Forelimb muscle (tissue), 1 donor: ENCODE measurements at places on chromosomes 7 and 10.
A peak's percentile ranks its signal among the peaks of the same experiment; 100 is the strongest.

DNA sequence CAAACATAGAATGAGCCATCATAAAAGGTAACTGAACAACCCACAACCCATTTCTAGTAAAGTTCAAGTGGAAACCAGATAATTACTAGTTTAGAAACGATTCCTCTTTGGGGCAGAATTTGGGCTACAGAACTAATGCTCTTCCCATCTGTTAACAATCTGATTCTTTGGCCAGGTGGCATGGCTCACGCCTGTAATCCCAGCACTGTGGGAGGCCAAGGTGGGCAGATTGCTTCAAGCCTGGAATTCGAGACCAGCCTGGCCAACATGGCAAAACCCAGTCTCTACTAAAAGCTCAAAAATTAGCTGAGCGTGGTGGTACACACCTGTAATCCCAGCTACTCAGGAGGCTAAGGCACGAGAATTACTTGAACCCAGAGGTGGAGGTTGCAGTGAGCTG is 18.5 kb downstream of the CYP51A1 start:
- DNase-seq, result no peak

GRCh38 chr10:86191166-86191565 is 175.4 kb downstream of the GRID1 start:
- DNase-seq, result no peak

- DNase-seq, result no peak
Observed at GRCh38 chr10:124688386-124688785, 55.8 kb downstream of the FAM53B start.

DNA sequence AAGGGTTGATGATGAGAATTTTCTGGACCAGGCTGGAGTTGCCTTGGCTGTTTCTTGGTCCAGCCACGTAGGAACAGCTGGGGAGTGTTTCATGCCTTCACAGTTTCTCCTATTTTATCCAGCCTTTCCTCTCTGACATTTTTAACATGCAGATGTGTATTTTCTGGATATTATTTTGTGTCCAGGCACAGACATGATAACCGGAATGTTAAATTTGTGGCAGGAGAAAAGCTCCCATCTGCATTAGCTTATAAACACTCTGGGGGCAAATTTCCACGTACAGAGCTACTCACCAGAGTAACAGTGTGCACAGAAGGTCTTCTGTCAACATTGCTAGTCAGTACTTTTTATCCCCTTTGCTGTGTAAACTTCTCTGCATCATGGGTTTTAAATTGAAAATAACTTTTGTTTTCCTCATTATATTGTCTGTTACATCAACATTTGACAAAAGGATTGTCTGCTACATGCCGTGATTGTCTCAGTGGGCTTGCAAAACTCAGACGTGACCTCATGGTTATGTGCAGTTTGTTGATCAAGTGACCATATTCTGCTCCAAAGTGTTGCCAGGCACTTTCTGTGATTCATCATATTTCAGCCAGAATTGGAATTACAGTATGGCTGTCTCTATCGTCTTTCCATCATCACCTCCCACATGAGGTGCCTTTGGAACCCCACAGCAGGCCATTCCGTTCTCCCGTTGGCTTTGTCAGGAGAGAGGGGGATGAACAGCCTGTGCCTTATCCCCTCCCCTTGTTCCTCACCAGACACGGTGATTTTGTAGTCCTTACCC is 41.4 kb downstream of the INSYN2A start:
- no peak for DNase-seq

GRCh38 chr7:43768887-43769272 is 10.4 kb downstream of the BLVRA start:
- DNase-seq, result no peak

DNA sequence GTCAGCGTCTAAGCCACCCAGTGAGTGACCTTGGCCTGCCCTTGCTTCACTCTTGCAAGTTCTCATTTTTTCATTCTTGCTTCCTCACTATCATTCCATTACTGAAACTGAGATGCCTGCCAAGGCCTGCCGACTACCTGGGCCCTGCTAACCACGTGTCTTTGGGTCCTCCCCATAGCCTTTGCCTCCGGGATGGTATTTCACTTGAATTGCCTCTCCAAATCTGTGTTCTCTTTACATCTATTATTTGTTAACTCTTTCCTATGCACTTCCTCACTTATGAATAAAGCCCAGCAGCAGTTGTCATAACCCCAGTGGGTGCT is 234.6 kb downstream of the SNX10 start:
- no peak for DNase-seq

GRCh38 chr7:130160455-130160854 is 44.8 kb downstream of the TMEM209 start:
- no peak for DNase-seq

GRCh38 chr10:38010119-38010903 is at the start of gene ZNF33A:
Gene ZNF33A, plus strand, starts transcription at chr10:38010675. Its CDS starts 1,667 bp downstream, at chr10:38012342.
- DNase-seq, result peak; percentile 61

- peak; percentile 55 for DNase-seq
Observed at GRCh38 chr10:71921324-71922027, 42.7 kb upstream of the CHST3 start.

DNA sequence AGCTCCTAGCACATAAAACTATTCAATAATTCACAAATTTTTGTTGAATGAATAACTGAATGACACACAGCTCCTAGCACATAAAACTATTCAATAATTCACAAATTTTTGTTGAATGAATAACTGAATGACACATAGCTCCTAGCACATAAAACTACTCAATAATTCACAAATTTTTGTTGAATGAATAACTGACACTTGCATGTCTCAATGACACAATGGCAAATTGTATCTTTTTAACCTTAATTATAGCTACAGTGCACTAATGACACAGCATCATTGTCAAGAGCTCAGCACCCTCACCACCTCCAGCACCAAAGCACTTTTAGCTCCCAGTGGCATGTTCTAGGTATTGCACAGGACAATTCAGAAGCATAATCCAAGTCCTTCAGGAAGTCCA is 131.6 kb downstream of the PDE1C start:
- no peak for DNase-seq

- peak; percentile 68 for DNase-seq
Observed at GRCh38 chr10:113340282-113340681, 212.6 kb upstream of the HABP2 start.

DNA sequence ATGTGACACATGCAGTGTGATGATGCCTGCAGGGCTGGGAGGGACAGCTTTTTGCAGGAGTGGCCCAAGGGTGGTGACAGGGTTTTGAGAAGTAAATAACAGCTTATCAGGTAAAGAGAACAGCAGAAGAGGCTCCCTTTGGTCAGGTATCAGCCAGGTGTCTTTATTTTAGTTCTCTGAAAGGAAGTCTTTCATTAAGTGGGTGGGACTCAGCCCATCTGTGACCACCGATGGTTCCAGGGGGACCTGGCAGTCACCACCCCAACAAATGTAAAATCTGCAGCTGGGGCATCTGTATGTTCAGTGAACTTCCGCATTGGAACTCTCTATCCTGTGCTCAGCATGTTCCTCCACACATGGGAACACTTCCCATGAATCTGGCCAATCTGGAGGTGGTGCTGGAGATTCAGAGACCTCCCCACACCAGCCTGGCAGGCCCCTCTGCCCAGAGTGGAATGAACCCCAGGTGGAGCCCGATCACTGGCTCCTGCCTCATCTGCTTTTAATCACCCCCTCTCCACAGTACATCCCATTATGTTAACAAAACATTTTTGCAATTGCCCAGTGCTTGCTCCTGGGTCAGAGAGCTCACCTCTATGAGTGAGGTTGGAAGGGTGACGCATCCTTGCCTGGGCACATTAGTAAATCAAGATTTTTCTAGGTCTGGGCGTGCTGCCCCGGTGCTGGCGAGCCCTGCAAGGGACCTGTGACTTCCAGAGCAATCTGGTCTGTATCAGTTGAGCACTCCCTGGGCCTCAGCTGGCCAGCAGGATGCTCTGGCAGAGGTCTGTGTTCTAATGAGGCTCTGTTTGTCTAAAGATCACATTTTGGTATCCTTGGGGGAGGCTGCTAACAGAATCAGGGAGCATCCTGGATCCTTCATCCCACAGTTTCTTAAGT is 140.4 kb upstream of the GDF10 start:
- no peak for DNase-seq

DNA sequence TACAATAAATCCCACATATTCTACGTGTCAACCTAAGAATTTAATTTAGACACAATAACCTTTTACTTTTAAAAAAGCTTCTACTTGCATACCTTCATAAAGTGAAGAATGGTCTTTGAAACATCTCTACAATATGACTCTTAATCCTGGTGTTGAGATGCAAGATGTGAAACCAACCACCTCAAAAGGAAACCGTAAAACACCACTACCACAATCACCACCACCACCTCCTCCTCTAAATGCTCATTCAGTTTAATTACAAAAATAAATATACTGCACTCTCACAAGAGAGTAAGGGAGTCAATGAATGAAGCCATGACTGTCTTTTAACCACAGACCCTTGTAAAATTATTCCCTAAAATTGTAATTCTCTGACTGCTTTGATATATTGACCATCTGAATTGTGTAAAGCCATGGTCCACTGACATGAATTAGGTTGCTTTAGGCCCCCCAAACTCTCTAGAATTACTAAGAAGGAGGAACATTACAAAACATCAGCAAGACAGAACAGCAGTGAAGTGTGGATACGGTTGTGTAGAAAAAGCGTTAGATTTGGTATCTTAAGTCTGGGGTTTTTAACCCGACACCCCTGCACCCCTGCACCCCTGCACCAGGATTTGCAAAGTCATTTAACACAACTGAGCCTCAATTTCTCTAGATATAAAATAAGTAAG is 171.4 kb downstream of the SFMBT2 start:
- DNase-seq, result no peak

DNA sequence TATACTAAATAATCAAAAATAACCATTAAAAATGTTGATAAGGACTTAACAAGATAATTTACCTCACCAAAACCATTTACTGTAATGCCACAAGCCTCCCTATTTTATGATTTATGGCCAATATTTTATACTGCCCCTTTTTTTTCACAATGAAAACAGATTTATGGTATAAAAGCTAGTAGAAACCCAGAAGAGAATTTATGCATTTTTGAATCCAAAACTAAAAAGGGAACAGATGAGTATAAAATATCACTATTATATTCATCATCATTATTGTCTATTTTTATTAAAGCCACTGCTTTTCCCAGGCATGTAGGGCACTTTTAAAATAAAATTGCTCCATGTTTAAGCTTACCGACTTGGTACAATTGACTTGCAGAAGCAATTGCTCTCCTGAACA is 425.0 kb downstream of the PHTF2 start:
- no peak for DNase-seq

GRCh38 chr7:116661865-116662264 is 10.1 kb upstream of the MET start:
- no peak for DNase-seq
